ENCODE measurements at places on chromosomes 16 and 17. TPM values are rescaled to one million over a fixed set of nuclear protein-coding genes. Genes with fewer than 3 reads are reported as not detected.

The PRDM7 gene
- total RNA-seq: not detected

The PRR35 gene
- not detected for total RNA-seq

The MT1A gene
- 769 TPM for total RNA-seq

The KCNJ16 gene
- not detected for total RNA-seq

The GJD3 gene
- total RNA-seq: 0.77 TPM

The MARVELD3 gene
- not detected for total RNA-seq

The ATPAF2 gene
- 20.8 TPM for total RNA-seq

DNA sequence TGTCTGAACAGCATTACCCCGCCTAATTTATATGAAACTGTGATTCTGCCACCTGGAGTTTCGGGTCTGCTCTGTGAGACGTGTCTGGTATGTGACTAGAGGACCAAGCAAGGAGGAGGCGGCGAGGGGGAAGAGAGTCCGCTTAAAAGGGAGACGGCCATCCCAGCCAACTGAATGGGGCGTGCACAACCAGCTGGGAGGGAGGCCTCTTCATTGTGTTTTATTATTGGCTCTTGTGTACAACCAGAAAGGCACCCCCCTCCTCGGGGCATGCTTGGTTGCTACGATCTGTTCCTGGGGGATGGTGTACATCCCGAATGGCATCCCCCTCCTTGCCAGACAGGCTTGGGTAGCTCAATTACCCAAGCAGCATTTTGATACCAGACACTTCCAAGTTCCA is 384.5 kb upstream of the SALL1 start:
- DNase-seq: no peak

GRCh38 chr17:77708936-77709335 is 249.6 kb upstream of the TNRC6C start:
- DNase-seq: peak; percentile 51

- no peak for DNase-seq
Observed at GRCh38 chr17:40058865-40059264, 3.9 kb upstream of the THRA start.

DNA sequence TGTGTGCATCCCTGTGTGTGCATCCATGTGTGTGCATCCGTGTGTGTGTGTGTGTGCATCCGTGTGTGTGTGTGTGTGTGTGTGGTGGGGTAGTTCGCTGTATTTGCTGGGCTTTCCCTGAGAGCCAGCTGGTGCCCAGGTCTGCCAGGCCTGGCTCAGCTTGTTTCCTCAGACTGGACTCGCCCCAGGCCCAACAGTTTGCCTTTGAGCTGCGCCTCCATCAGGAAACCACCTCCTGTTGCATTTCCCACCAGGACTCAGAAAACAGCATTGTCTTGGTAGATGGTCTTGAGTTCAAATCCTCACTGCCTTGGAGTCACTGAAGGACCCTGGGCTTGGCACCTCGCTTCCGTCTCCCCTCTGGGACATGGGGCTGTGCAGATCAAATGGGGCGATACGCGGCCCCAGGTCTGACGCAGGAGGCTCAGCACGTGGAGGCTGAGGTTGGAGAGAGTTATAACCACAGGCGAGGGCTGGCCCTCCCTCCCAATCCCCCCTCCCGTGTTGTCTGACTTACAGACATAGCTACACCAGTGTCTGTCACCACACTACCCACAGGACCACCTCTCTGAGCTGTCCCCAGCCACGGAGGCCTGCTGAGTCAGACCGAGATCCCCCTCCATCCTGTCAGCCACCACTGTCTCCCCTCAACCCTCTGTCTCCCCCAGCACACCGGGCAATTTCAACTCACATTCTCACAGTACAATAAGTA is 4.7 kb downstream of the ITGAE start:
- no peak for DNase-seq

DNA sequence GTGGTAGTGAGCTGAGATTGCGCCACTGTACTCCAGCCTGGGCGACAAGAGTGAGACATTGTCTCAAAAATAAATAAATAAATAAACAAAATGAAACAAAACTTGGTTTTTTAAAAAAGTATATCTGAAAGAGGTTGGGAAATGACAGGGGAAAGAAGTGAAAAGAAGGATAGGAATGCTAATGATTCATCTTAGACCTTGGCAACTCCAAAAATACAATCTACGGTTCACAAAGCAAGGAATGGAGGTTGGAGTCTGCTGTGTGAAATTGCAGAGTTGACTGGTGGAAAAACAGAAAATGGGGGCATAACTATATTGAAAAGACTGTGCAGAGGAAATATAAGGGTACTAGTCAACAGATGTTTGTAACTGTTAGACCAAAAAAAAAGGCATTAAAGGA is 40.0 kb upstream of the CD300E start:
- no peak for DNase-seq

- no peak for DNase-seq
Observed at GRCh38 chr16:53053967-53054669, 673 bp upstream of the CHD9 start.

GRCh38 chr17:41711669-41712400 is at the start of gene GAST:
Gene GAST (plus strand): TSS chr17:41712331. CDS start chr17:41715437, 3,106 bp downstream.
- no peak for DNase-seq

GRCh38 chr17:55238931-55239297 is 25.8 kb upstream of the HLF start:
- no peak for DNase-seq

DNA sequence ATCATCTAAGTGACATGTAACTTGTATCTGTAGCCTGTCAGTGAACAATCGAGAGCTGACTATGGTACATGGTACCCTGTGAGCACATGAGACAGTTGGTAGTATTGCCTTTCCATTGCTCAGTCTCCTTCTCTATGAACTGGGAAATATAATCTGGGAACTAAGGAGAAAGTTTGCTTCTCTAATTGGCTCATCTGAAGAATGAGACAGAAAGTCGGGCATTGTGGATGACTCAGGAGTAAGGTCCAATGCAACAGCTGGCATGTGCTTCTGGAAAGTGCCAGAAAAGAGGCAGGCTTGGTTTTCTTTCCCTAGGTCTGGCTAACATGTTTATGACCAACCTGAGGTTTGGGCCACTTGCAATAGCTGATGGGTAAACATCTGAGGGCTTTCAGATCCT is 51.9 kb downstream of the ZZEF1 start:
- no peak for DNase-seq

DNA sequence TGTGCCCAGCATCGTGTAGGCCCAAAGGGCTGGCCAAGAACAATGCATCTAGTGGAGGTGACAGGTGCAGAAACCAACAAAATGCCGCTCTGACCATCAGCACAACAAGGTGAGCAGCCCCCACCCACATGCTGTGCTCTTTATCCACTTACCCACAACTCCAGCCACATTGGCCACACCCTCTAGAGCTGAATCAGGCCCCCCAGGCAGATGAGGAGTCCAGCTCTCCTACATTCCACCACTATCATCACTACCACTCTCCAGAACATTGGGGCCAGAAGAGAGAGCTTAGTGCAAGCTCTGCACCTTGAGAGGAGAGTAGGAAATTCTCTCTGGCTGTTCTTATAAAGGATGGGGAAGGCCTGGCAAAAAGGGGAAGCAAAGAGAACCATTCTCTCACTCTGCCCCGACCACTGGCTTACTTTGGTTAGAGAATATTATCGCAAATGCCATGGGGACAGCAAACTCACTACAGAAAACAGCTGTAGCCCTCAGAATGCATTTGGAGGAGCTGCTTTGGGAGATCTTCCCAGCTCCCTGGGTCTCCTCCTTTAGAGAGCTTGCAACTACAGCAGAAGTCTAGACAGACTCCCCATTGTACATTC is 75.0 kb downstream of the TMEM132E start:
- DNase-seq: no peak

DNA sequence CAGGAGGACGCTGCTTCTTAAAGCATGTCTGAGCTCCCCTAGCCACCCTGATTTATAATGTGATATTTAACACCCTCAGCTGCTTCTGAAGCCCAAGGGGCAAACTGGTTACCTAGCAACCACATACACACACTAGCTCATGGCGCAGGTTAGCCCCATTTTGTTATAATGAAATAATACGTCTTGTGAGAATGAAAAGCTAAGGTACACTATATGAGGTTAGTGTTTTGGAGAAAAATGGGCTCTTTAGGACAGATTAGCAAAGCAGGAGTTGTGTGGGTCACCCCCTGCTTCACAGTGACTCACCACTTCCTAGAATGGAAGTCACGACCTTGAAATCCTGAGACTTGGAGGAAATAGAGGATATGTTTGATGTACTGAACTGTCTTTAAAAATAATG is 404.8 kb upstream of the HSBP1 start:
- DNase-seq: no peak
